ENCODE measurements at places on chromosomes 2 and 18.

GRCh38 chr2:229231328-229231868 is 39.7 kb downstream of the PID1 start:
- no peak for DNase-seq

- no peak for DNase-seq
Measured at GRCh38 chr18:7876354-7877104, 309.4 kb downstream of the PTPRM start.

DNA sequence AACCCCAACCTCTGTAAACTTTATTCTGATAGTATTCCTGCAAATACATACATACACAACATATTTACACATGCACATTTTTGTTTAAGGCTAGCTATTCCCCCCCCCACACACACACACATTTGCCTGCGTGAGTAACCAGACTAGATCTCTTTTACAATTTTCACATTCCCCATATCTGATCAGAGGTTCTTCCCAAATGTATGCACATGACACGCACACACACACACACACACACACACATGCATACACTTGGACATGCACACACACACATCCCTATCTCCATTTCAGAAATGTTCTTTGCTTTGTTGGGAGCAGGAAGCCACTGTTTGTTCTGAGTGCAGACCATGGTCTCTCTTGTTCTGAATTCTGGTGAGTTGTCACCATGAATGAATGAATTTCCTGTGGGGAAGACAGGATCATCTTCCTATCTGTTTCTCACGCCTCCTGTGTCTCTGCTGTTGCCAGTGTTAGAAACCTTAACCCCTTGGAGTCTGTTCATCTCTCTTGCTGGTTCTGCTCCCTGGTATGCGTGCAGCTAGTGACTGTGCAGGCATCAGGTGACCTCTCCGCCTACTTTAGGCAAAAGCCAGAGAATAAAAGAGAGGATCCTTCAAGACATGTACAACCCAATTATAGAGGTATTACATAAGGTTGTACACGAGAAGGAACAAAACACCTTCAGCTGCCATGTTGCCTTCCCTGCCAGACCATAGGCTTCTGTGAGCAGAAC is 251.0 kb upstream of the RAB12 start:
- no peak for DNase-seq

DNA sequence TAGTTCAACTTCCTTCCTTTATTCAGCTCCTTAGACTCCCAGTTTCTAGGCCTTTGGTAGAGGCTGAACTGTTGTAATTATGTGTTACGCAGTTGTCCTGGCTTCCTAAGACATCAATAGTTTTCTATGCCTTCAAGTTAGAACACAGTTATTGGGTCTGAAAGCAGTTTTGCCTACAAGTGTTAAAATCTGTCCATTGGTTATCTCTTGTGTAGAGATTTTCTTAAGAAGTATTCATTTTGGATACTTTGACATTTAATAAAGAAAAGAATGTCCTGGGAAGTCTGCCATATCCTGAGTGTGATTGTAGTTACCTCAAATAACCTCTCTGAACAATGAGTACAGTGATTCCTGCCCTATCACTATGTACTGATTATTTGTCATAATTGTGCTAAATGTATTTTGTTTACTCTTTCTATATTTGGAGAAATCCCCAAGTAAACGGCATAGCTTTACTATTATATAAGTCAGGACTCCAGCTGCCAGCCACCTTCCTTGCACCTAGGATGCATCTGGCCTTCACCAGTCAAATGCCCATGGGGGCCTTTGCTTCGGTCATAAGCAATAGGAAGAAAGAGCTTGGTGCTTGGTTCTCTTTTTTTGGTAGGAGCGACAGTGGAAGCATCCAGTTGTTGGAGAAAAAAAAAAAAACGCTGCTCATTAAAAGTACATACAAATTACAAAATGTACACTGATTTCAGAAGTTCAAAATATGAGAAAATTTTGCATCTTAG is 449.5 kb upstream of the PKDCC start:
- DNase-seq, result no peak

- DNase-seq, result no peak
Measured at GRCh38 chr2:157302492-157303099, 23.0 kb downstream of the ERMN start.

DNA sequence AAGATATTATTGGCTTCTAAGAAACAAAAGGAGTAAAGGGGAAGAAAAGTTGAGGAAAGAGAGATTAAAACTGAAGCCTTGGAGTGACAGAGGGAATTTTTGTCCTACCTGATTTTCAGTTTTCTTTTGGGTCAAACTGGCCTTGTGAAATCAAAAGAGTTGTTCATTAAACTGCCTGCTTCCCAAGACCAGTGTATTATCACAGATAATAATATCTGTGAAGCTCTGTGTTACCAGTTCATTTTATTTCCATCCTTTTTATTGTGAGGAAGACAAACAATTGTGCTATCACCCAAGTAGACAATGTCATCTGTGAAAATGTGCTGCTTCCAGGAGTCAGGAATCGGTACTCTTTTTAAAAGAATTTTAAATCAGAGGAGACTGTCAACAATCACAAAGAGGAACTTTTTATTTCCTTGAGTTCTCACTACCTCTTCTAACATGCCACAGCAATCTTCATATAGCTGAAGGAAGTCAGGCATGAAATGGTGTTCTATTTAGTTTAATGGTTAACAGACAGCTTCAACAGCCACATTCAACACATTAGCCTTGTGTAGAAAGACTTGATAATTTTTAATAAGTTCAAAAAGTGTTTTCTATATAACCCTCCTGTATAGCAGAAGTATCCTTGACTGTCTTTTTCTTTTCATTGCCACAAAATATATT is 554.8 kb downstream of the PIK3C3 start:
- DNase-seq, result no peak

DNA sequence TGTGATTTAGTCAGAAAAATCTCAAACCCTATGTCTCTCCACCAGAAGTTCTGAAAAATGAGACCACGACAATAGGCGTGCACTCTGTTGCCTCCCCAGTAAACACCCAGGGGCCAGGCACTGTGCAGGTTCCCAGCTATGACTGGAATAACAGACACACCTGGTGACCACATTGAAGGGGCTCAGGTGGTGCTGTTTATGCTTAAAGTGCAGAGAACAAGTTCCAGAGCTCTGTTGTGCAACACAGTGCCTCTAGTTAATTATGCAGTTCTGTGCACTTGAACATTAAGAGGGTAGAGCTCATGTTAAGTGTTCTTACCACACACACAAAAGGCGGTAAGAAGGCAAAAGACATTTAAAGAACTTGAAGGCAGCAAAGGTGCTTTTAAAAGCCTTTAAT is 52.6 kb upstream of the AFF3 start:
- no peak for DNase-seq

DNA sequence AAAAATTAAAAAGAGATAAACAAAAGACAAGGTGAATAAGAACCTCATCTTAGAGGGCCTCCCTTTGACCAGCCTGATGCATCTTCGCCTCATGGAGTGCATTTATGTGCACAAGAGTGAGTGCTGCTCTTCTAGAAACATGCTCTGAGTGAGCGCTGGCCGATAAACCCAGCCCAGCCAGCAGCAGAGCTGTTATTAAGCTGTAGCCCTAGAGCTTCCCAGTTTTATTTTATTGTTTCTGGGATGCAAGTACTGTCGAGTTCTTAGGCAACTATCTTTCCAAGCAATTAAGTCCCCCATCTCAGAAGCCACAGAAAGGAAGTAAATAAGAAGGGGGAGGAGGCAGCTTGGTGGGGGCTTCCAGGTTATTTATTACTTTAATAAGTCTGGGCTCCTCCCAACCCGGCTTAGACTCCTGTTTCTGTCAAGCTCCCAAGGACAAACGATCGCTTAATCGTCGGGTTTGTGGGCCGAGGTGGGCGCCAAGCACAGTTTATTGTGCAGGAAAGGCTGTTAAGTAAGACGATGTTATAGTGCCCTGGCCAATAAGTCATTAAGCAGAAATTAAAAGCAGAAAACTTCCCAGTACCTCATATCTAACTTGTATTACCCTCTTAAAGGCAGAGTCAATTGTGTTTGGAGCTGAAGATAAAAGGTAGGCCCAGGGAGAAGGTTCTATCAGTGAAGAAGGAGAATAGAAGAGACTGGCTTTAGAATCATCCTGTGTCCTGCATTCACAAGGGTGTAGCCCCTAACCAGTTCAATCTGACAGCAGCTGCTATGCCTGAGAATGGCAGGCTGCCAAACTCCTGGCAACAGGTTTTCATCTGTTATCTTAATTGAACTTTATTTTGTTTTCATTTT is 176.3 kb downstream of the PIK3C3 start:
- no peak for DNase-seq

- no peak for DNase-seq
Measured at GRCh38 chr2:63497576-63497975, 90.7 kb downstream of the WDPCP start.

DNA sequence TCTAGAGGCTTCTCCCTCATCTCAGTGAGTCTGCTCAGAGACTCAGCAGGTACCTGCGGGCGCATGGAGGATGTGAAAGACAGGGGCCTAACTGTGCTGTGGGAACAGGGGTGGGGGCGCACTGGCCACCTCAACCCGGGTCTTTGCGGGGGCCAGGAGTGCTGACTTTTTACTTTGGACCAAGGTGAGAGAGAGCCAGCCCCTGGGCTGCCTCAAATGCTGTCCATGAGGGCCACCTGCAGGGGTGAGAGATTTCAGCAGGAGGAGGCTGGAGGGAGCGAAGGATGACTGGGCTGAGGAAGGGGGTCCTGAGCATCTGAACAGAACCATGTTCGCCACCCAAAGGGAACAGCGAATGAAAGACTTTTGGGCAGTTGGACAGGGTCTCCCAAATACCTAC is 129.4 kb downstream of the TNS1 start:
- DNase-seq, result no peak

GRCh38 chr2:15936277-15937104 is 3.9 kb upstream of the MYCN start:
- DNase-seq, result no peak

All from activated naive CD8-positive, alpha-beta T cell treated with anti-CD3 and anti-CD28 coated beads, Interleukin-2, amount 10 ng/mL, durations not matched to agents 7 days and 5 days (primary cell).